A549 (cell line): ENCODE measurements at places on chromosomes 1 and 21.

- no peak for DNase-seq
Measured at GRCh38 chr1:161172776-161173376, 4.4 kb downstream of the B4GALT3 start.

DNA sequence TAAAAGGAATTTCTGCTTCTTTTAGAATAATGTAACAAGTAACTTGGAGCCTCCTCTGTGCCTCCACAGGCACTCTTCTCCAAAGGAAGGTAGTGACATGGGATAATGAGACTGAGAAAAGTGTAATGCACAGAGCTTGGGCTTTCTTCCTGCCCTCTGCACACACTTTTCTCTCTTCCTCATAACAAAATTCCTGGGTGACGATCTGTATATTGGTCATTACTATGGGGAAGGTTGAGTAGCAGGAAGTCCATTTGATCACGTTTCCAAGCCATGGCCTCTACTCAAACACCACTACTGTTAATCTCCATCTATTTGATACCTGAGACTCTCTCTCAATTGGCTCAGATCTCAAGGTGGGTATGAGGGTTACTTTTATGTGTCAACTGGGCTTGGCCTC is 113.9 kb downstream of the GRIK1 start:
- no peak for DNase-seq

DNA sequence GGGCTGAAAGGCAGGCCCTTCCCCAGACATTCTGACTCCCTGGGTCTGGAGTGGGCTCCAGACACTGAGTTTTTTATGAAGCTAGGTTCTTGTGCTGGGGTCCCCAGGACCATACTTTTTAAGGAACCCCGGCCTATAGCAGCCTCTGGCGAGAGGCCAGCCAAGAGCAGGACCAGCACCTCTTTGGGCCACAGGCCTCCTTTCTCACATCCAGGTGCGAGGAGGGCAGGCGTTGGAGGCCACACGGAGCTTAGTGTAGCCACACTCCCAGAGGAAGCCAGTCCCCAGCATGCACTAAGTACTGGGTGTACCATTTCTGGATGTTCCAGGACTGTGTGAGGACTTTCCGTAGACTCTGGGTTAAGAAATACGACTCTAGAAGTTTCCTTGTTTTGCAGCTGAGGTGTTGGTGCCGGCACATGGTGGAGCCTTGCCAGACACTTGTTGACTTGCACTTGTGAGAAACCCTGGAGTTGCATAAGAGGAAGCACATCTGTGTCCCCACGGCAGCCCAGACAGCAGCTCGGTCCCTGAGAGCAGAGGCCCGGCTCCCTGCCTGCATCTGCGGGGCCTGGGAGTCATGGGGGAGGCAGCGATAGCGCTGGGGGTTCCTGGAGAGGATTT is 122.2 kb upstream of the VAMP3 start:
- DNase-seq = peak; percentile 14

- DNase-seq = no peak
Measured at GRCh38 chr21:37373539-37373938, 7.0 kb downstream of the DYRK1A start.

DNA sequence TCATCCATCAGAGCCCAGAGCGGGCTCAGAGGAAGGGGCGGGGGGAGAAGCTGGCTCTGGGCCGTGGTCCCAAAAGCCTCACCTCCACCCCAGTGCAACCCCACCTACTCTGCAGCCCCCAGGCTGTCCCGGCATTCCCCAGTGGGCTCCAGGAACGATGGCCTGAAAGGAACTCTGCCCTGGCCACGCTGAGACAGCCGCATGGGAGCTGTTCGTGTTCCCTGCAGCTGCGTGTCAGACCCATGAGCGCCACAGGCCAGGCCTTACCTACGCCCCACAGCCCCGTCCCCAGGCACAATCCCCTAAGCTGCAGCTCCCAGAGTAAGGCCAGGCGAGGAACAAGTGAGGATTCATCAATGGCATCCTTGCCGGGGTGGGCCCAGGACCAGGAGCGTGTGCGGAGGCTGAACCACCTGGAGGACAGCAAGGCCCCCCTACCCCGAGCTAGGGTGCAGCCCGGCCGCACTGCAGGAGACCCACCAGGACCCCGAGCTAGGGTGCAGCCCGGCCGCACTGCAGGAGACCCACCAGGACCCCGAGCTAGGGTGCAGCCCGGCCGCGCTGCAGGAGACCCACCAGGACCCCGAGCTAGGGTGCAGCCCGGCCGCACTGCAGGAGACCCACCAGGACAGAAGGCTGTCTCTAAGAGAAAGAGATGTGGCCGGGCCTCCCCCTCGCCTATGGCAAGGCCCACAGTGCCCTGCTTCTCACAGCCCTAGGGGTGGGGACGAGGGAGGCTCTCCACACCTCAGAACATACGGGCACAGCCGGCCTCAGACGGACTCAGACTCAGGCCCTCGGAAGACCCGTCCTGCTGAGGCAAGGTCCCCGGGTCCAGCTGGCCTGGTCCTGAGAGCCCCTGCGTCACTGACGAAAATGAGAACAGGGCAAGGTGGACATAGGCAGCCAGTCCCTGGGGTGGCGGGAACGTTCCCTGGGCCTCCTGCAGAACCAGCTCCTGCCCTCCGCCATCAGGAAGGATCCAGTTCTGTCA is 26.5 kb upstream of the ARHGEF16 start:
- no peak for DNase-seq

DNA sequence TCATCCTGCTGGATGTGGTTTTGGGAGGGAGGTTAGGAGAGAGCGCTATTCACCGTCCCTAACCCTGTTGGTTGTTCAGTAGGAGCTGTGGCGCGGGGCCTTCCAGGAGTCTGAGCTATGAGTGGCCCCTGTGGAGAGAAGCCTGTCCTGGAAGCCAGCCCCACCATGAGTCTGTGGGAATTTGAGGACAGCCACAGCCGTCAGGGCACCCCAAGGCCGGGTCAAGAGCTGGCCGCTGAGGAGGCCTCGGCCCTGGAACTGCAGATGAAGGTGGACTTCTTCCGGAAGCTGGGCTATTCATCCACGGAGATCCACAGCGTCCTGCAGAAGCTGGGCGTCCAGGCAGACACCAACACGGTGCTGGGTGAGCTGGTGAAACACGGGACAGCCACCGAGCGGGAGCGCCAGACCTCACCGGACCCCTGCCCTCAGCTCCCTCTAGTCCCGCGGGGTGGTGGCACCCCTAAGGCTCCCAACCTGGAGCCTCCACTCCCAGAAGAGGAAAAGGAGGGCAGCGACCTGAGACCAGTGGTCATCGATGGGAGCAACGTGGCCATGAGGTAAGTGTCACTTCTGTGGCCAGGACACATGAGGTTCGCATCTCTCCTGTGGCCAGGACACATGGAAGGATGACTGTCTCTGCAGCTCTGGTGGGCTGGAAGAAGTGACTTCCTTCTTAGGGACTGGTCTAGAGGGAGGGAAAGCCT is 1.2 kb downstream of the ZC3H12A start:
- DNase-seq = no peak

DNA sequence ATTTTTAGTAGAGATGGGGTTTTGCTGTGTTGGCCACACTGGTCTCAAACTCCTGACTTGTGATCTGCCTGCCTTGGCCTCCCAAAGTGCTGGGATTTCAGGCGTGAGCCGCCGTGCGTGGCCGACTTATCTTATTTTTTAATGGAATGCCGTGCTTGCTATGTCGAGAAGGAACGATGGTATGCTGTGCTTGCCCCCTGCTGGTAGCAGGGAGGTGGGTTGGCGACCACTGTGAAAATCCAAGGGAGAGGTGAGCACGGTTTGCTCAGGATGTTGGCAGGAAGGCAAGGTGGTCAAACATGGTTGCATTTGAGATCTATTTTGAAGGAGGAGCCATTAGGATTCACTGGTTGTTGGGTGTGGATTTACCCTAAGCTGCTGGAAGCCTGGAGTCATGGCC is 45.8 kb upstream of the RCC2 start:
- DNase-seq = no peak

- no peak for DNase-seq
Measured at GRCh38 chr1:74480068-74480467, 32.3 kb downstream of the LRRC53 start.

DNA sequence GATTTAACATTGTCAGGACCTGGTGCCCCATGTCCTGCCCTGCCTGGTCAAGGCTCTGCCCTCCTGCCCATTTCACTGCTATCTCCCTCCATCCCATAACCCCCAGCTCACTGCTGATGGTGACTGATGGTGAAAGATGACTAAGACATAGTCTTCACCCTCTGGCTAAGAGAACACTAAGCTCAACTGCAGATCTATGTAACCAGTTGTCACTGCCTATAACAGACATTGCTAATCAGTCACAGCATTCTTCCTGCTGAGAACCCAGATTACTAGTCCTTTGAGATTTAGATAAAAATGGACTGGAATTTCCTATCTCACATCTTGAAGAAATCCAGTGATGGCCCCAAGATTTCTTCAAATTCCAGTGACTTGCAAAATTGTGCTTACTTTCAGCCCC is 8.0 kb upstream of the ZNF362 start:
- DNase-seq = no peak

GRCh38 chr1:103111926-103112325 is 3.6 kb upstream of the COL11A1 start:
- DNase-seq = no peak

GRCh38 chr1:164756741-164757140 is 197.8 kb downstream of the PBX1 start:
- no peak for DNase-seq

DNA sequence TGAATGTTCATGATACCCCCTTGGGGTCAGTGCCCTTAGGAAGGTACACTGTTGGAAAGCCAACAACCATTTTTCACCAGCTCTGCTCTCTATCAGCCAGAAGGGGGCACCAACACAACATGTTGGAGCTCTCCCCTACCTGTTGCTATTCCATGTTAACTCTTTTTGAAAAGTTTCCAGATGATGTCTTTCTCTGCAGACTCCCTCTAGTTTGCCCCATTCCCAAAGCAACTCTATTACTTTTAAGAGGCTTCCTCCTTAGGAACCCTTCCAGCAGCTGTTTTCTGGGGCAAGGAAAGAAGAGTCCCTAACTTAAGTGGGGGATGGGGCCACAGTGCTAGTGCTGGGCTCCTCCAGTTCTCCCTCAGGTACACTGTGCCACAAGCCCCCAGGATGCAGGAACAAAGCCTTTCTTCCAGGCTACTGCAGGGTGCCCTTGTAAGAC is 22.9 kb upstream of the NDC1 start:
- peak; percentile 50 for DNase-seq

GRCh38 chr1:58898739-58899586 is 115.1 kb upstream of the JUN start:
- no peak for DNase-seq

- no peak for DNase-seq
Measured at GRCh38 chr1:153364156-153364555, 6.5 kb downstream of the S100A9 start.

DNA sequence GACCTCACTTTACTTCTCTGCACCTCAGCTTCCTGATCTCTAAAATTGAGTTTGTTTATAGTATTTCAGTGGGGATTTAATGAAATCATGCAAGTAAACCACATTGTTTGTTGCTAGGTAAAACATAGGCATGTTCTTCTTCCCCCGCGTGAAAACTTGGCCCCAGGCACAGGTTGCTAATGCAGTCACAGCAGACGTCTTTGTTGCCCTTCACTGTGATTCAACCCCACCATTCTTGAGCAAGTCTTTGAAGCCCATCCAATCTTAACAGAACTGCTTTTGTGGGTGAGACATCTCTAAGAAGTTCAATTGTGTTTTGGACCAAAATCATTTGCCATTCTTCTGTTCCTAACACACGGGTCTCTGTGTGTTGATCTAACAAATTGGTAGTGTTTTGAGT is 185.5 kb downstream of the ZNF281 start:
- no peak for DNase-seq

DNA sequence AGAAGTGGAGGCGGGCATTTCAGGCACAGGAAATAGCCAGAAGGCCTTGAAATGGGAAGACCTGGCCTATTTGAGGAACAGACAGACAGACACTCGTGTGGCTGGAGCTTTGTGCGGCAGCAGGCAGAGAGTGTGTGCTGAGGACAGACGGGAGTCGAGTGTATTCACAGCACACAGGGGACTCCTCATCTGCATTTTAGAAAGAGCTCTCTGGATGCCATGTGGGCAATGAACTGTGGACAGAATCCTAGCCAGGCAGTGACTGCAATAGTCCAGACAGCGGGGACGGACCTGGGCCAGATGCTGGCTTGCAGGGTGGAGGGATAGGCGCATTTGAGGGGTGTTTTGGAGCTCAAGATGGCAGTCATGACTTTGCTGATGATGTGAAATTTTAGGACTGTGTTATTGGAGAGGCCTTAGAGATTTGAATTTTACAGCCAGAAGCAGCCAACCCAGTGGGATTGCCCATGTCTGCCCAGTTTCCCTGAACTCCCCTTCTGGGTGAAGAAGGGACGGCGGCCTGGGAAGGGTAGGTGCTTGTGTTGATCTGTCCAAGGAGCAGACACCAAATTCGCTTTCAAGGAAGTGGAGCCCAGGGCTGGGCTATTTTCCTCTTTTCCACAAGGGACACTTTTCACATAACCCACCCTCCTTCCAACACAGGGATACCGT is 43.7 kb downstream of the CHAF1B start:
- no peak for DNase-seq

GRCh38 chr1:173175514-173176145 is 31.5 kb downstream of the TNFSF4 start:
- DNase-seq = no peak

DNA sequence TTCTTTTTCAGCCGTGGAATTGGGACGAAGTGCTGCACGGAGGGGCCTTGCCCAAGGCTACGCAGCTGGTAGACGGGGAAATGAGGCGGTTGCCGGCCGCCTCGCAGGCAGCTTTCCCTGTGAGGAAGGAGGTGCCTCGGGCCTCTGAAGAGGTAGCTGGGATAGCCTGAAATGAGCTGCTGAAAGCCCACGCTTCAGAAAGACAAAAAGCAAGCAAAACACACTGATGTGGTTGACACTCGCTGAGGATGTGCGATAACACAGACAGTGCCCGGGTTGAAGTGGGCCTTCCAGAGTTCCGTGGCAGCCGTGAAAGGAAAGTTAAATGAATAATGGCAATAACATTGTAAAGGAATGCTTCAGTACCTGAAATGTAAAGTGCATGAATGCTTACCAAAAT is 47.2 kb downstream of the S1PR1 start:
- no peak for DNase-seq

DNA sequence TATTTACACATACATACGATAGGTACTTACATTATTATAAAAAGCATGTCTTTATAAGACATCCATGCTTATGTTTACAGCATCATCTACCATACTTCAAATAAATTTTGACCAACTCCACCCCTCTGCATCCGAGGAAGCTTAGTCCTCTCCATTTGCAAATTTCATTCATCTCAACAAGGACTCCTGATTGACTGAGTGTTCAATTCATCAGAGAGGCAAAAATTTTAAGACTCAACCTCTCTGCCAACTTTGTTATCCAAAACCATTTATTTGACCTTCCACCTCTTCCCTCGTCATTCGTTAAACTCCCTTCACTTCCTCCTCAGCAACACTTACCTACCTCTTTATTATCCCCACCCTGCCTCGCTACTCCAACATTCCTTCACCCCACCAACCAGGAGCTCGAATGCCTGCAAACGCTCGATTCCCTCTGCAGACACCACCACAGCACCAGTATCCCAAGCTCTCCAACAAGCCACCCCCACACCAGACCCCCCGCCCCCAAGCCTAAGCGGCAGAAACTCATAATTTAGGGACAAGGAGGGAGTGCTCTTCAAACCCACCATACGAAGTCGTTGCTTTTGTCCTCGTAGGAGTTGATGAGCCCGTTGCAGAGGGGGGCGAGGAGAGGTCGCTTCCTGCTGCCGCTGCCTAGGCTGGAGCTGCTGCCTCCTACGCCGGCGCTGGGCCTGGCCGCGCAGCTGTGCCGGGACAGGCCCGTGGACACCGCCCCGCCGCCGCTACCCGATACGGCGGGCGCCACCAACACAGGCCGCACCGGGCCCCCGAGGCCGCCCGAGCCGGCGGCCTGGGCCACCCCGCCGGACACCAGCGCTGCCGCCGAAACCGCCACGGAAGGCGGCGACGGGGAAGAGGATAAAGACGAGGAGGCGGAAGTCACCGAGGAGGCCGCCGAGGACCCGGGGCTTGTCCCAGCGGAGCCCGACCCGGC is 803 bp downstream of the COP1 start:
- peak; percentile 52 for DNase-seq
